Stimulated activated CD4-positive, alpha-beta T cell treated with anti-CD3 and anti-CD28 coated beads, Interleukin-2, amount 100 ng/mL, for 48 hours (primary cell): ENCODE measurements at places on chromosomes 5 and 9.

- DNase-seq, result peak; percentile 13
Measured at GRCh38 chr9:84669288-84670137, at the start of gene NTRK2. Gene NTRK2 (plus strand): TSS chr9:84669729. CDS start chr9:84670749, 1,020 bp downstream.

- no peak for DNase-seq
Measured at GRCh38 chr9:94538908-94539307, 16.0 kb upstream of the PCAT7 start.

GRCh38 chr5:67799732-67800234 is 415.8 kb upstream of the PIK3R1 start:
- no peak for DNase-seq

DNA sequence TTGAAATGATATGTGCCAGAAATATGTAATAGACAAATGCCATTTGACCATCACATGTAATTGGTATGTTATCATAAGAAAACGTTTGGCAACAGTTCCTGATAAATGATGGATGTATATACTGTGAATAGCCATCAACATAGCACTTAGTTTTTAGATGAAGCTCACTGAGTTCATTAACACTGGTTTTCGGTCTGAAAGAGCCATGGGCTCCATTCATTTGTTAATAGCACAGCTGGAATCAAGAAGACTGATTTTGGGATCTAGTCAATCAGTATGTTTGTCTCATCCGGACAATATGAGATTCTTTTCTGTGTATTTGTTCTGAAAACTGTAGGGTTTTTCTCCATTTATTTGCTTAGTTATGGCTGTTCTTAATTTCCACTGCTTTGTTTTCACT is 413.5 kb upstream of the CLINT1 start:
- DNase-seq, result no peak

- no peak for DNase-seq
Measured at GRCh38 chr5:159005062-159005461, 94.7 kb downstream of the EBF1 start.

- no peak for DNase-seq
Measured at GRCh38 chr9:77753180-77753579, 105.1 kb upstream of the GNA14 start.

GRCh38 chr9:22992780-22993179 is 546.2 kb downstream of the DMRTA1 start:
- no peak for DNase-seq

GRCh38 chr9:116589392-116590354 is 97.4 kb upstream of the TRIM32 start:
- DNase-seq, result peak; percentile 23

DNA sequence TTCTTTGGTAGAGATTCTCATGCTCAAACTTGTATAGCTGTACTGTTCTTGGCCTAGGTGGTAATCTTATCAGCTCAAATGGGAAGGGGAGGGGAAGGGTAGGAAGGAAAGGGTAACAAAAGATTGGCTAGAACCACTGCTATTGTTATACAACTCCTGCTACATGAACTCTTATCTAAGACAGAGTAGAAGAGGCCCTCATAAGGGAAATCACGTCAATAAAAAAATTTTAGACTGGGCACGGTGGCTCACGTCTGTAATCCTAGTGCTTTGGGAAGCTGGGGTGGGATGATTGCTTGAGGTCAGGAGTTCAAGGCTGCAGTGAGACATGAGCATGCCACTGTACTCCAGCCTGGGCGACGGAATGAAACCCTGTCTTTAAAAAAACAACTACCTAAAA is 15.9 kb downstream of the STOM start:
- no peak for DNase-seq

GRCh38 chr5:149853701-149854100 is 90.9 kb downstream of the PDE6A start:
- DNase-seq, result no peak

- no peak for DNase-seq
Measured at GRCh38 chr9:98611319-98611718, 97.4 kb downstream of the GABBR2 start.

DNA sequence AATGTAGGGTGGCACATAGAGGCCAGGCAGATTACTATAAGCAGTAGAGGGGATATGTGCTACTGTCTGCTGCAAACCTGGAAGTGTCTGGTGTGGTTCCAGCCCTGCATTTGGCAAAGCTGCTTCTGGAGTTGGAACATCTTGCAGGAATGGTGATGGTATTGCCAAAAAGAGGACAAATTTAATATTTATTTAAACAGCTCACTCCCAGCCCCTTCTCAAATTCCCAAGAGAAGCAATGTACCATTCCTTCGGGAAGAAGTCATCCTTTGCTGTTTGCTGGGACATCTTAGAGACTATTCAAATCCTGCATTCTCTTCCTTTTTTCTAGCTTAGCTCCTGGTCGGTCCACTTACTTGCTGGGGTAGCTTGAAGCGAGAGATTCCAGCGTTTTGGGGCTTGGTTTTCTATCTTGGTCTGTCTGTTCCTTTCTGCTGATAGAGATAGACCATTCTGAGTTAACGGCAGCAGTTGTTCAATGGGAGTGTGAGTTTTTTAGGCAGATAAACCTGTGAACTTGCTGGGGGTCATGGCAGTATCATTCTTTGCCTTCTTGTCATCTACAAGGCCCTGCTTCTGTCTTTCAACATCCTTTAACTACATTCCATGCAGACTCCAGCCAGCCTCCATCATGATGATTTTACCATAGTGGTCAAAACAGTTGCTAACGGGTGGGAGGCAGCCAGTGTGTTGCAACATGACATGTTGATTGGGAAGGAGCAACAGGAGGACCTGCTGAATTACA is 69.9 kb downstream of the RCL1 start:
- no peak for DNase-seq

GRCh38 chr9:108816037-108816436 is 39.7 kb downstream of the ACTL7B start:
- no peak for DNase-seq

DNA sequence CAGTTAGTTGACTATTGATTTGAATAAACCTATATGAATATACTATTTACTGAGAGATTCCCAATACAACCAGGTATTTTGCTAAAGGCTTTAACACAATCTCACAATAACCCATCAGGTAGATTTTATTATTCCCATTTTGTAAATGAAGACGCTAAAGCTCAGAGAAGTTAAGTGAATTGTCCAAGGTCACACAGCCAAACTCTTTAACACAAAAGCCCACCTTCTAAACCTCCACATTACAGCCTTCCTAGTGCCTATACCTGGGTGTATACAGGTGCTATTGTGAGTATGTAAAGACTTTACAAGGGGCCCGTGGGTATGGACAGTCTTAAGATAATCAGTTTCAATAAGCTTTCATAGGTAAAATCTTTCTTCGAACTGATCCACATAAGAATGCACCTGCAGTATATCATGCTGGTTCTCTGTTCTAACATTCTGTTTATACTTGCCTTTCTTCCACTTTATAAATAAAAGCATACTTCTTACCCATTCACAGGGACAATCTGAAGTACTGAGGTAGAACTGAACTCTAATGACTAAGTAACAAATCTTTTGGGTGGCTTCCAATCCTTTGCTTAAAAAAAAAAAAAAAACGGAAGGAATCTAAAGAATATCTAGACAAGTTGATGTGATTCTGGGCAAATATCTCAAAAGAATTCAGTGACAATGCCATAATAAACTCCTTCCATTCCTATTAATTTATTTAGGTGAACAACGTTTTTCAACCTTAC is 59.1 kb downstream of the PJA2 start:
- DNase-seq, result no peak

DNA sequence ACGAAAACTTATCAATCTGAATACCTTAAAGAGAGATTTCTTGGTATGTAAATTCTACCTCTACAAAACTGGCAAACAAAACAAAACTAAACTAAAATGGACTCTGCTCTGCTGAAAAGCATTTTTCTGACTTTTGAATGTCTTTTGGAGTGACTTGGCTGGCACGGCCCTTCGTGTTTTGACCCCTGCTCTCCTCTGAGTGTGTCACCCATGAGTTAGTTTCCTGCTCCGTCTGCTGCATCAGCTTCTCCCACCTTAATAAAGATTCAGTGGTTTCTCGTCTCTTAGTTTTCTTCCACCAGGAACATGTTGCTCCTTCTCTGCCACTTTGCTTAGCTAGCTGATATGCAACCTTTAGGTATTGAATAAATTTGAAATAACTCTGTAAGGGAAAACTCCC is 1084.0 kb upstream of the CDH18 start:
- DNase-seq, result no peak

GRCh38 chr5:12162863-12163262 is 258.6 kb upstream of the CTNND2 start:
- no peak for DNase-seq

DNA sequence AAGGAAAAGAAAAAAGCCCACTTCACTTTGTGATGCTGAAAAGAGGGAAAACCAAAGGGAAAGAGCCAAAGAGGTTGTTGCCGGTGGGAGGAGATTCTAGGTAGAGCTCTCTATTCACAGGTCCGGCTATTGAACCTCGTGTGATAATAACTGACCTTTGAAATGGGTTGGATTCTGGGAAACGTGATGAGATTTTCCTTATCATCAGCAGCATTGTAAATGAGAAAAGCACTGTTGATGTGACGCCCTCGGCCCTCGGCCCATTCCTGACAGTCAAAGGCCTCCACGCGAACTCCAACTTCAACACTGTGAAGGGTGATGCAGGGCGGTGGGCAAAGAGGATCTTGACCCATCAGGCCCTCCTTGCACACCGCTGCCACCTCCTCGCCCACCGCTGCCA is 43.3 kb downstream of the ZCCHC9 start:
- no peak for DNase-seq

- no peak for DNase-seq
Measured at GRCh38 chr9:108142504-108143201, 653.1 kb upstream of the KLF4 start.

- no peak for DNase-seq
Measured at GRCh38 chr9:136615631-136616306, 46.9 kb upstream of the EGFL7 start.

- DNase-seq, result no peak
Measured at GRCh38 chr9:69178583-69179011, 4.5 kb downstream of the TJP2 start.

DNA sequence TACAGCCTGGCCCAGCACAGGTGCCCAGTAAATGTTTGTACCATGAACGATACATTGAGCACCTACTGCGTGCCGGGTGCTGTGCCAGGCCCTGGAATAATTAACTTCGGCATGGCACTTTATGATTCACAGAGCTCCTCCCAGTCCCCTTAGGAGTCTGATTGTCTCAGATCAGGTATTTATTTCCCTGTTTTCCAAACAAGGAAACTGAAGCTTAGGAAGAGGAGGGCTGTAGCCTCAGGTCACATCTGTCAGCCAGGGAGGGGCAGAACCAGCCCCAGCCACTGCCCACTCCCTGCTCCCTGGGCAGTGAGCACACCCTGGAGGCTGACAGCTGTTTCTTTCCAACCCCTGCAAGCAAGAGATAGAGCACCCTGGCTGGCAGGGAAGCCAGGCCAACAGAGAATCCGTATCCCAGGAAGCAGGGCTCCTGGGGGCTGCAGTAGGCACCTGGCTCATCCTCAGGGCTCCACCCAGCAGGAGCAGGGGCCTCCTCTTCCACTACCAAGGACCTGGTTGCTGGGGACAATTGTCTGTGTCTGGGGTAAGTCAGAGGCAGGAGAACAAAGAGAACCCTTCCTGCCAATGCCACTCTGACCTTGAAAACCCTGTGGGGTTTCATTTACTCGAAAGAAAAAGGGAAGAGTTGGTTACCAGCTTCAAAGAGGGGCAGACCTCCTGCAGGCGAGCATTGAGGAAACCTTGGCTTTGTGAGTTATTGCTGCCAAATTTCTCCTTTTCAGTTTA is 69.0 kb downstream of the DAB2IP start:
- no peak for DNase-seq

DNA sequence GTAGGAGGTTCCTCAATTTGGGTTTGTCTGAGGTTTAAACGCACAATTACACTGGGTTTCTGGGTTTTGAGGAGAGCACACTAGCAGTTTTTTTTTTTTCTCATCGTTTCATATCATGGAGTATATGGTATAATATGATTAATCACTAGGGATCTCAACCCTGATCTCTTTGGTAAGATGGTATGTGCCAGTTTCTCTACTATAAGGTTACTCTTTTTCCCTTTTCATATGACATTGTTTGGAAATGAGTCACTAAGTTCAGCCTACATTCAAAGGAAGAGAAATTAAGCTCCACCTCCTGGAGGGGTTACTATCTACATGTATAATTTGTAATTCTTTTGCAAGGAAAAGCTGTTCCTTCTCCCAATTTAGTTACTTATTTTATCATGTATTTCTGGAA is 35.2 kb downstream of the MTRR start:
- DNase-seq, result no peak

DNA sequence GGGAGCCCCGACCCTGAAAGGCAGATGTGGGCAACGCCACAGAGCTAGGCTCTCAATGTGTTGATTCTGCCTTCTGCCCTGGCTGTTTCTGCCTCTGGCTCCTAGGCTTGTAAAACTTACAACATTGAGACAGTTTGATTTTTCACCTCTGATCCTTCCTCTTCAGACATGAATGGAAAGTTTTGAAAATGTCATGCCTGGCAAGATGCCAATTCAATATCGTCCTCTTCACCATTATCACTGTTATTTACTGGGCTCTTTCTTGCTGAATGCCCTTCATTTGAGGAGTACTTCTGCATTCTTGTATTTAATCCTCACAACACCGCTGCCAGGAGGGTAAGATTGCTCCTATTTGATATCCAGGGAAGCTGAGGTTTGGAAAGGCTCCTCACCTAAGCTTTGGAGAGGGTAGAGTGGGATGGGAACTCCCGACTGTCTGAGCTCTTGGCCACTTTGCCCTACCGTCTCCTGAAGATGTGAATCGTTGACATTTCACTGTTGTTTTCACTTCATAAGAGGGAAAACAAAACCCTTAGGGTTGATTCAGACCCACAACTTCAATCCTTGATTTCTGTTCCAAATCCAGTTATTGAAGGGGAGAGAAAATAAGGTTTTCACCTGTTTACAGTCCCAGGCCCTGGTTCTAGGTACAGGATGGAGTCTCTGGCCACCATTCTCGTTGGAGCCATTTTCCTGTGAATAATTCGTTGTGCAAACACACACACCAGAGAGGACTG is 12.7 kb upstream of the FGF1 start:
- DNase-seq, result no peak

GRCh38 chr5:36877667-36878391 is 1.3 kb downstream of the NIPBL start:
- no peak for DNase-seq

DNA sequence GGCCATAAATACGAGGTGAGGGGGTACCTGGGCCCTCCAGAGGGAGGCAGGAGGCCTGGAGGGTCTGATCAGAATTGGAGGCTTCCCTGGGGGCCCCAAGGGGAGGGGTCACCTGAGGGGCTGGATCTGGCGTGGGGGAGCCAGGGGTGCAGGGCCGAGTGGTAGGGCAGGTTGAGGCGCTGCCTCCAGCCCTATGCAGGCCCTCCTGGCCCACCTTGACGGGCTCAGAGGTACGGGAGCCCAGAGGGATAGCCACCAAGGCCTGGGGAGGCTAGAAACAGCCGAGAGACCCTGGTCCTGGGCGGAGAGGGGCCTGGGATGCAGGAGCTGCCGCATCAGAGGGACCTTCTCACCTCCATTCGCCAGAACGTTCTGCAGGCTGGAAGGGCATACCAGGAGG is 24.3 kb downstream of the LHX3 start:
- no peak for DNase-seq

DNA sequence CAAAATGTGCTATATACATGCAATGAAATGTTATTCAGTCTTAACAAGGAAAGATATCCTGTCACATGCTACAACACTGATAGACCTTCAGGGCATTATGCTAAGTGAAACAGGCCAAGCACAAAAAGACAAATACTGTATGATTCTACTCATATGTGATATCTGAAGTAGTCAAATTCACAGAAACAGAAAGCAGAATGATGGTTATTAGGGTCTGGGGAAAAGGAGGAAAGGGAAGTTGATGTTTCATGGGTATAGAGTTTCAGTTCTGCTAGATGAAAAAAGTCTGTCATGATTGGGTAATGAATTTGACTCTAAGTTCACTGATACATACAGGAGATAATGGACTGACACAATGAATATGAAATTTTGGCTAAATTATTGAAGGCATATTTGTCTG is 11.2 kb upstream of the RIC1 start:
- DNase-seq, result no peak
